ENCODE measurements at places on chromosomes 4 and X.

DNA sequence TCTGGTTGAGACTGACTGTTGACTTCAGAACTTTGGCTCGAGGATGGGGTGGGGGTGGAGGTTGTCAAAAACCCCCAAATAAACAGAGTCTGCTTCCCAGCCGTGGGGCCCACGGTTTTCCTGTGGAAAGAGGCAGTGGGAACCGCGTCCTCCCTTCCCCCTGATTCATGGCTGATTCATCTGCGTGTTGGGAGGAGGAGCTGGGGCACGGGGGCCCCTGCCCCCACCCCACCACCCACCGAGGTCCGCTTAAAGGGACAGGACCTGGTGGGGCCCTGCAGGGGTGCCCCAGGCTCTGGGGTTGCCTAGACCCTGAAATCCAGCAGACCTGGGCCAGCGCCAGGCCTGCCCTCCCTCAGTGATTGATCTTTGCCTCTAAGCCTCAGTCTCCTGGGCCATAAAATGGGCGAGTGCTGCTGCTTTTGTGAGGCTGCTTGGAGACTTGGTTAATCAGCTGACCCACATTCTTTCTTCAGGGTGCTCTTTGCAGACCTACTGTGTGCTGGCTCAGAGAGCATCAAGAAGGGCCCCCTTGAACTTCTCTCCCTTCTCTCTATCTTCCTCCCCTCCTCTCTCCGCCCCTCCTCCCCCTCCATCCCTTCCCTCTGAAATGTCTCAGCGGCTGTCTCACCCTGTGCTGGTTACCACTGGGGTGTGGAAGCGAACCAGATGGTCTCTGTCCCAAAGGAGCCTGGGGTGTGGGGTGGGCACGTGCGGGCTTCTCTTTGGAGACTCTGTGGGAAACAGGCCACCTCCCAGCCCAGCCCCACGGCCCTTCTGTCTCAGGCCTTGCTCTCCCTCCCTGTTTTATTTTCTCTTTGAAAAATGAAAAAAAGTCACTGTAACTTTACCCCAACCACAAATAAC is 9.1 kb downstream of the HTRA3 start:
- H3K27me3 ChIP-seq, result peaks cover 12% of the 10 kb centered on the region
- H3K36me3 ChIP-seq, result no peaks in the 10 kb centered on the region
- no peaks in the 10 kb centered on the region for H3K4me1 ChIP-seq
- H3K4me3 ChIP-seq, result no peak overlapping the region

DNA sequence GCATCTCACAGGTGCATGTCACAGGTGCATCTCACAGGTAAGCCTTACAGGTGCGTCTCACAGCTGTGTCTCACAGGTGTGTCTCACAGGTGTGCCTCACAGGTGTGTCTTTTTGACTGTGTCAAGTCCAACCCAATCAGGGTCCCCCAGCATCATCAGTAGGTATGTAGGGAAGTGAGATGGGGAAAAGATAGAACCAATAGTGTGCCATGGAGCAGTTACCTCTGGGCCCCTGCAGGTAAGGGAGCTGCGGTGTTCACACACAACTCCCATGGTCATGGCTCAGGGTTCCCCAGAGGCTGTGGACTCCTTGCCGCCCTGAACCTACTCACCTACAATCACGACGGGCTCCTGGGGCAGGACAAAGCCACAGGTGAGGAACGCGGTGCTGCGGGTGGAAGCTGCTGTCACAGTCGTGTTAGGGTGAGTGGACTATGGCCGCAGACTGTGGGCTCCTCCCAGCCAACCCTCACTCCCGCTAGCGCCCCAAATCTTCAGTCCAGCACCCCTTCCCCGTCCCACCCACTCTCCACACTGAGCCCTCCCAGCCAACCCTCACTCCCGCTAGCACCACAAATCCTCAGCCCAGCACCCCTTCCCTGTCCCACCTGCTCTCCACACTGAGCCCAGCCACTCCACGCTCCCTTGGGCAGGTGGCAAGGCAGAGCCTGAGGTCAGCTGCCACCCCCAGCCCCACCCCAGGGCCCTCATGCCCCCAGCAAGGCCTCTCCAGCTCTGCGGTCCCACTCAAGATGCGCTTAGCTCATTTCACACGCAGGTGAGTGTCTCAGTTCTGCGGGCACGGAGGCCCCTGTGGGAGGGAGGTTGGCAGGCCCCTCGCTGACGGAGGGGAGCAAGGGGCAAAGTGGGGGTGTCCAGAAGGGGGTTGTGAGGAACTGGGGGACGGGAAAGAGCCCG is 2.1 kb upstream of the PDE6B start:
- no peak overlapping the region for H3K27ac ChIP-seq
- no peaks in the 10 kb centered on the region for H3K36me3 ChIP-seq
- DNase-seq, result no peak
- H3K4me3 ChIP-seq, result no peak overlapping the region
- H3K27me3 ChIP-seq, result peaks cover 12% of the 10 kb centered on the region

GRCh38 chr4:18736551-18736950 is 715.0 kb upstream of the LCORL start:
- no peak overlapping the region for H3K27ac ChIP-seq
- no peak overlapping the region for H3K4me3 ChIP-seq
- H3K4me1 ChIP-seq, result no peaks in the 10 kb centered on the region
- H3K27me3 ChIP-seq, result no peaks in the 10 kb centered on the region

GRCh38 chr4:4819213-4819606 is 40.3 kb upstream of the MSX1 start:
- H3K36me3 ChIP-seq, result peaks cover 4% of the 10 kb centered on the region
- H3K27me3 ChIP-seq, result peaks cover 4% of the 10 kb centered on the region
- DNase-seq, result no peak
- no peaks in the 10 kb centered on the region for H3K4me1 ChIP-seq
- no peak overlapping the region for H3K27ac ChIP-seq

DNA sequence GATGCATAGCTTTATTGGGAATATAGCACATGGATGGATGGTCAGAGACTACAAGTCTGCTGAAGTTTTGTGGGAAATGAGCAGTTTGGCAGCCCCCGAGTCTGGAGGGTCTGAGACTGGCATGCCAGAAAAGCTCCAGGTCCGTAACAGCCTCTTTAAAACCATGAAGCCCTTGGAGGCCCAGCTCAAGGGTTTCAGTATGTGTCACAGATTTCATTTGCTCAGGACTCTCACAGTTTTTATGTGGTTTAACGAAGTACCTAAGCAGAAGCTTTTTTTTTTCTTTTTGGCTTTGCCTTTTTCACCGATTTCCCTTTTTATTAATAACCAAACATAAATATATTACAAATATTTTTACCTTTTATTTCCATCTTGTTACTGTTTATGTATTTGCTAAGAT is 30.6 kb upstream of the TMEM184C start:
- no peak for DNase-seq
- no peak overlapping the region for H3K27ac ChIP-seq
- no peaks in the 10 kb centered on the region for H3K27me3 ChIP-seq
- H3K4me1 ChIP-seq, result peaks cover 2% of the 10 kb centered on the region

DNA sequence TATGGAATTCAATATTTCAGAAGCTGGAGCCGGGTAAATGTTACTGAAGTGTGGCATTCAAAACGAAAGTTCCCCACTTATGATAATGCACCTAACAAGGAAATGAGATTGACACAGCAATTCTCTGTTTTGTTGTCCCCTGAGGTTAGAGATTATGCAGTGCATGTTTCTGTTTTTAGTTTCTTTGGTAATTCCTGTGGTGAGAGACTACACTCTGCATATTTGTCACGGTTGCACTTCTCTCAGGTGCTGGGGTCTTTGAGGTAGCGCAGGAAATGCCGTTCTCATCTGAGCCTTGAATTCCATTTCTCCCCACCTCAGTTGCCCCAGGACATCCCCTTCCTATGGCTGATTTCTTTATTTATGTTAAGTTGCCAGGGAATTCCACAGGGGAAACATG is 15.3 kb upstream of the BEND4 start:
- no peak overlapping the region for H3K4me3 ChIP-seq
- no peaks in the 10 kb centered on the region for H3K36me3 ChIP-seq
- H3K27me3 ChIP-seq, result peaks cover 3% of the 10 kb centered on the region
- no peaks in the 10 kb centered on the region for H3K4me1 ChIP-seq

GRCh38 chrX:119147486-119147885 is 19.9 kb upstream of the KIAA1210 start:
- DNase-seq, result no peak
- H3K4me1 ChIP-seq, result no peaks in the 10 kb centered on the region
- no peaks in the 10 kb centered on the region for H3K36me3 ChIP-seq
- H3K27me3 ChIP-seq, result peaks cover 2% of the 10 kb centered on the region
- no peak overlapping the region for H3K4me3 ChIP-seq

DNA sequence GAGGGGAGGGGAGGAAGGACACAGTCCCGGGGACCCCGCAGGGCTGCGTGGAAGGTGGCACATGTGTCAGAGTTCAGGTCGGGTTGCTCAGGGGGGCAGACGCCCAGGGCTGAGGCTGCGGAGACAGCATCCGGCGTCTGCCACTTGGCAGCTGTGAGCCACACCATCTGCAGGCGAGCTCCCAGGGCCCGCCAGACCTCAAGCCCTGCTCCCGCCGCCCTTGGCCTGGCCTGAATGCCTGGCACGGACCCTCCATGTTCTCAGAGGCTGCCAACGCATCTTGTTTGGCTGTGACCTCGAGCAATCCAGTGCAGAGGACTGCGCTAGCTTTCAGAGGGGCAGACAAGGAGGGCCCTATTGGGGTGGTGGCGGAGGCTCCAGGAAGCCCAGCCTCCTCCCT is 5.1 kb downstream of the BGN start:
- H3K27ac ChIP-seq, result no peak overlapping the region
- DNase-seq, result no peak
- no peaks in the 10 kb centered on the region for H3K36me3 ChIP-seq
- peaks cover 2% of the 10 kb centered on the region for H3K4me1 ChIP-seq
- H3K27me3 ChIP-seq, result no peaks in the 10 kb centered on the region

DNA sequence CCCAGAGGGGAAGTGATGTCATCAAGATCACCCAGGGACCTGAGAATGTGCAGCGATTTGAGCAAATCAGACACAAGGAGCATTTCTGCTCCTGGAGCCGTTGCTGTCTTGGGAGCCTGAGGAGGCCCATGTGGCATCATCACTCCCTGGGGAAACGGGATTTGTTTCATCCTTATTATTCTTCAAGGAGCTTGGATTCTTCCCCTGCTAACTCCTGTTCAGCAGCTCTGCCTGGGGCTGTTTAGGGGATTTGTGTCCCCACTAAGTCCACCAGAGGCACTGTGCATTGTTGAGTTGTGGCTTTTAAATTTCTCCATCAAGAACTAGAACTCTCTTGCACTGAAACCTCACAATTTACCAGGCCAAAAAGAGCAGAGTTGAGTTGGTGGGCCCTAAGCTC is 104.2 kb upstream of the MSX1 start:
- H3K4me3 ChIP-seq, result no peak overlapping the region
- no peak for DNase-seq
- H3K36me3 ChIP-seq, result no peaks in the 10 kb centered on the region
- H3K27ac ChIP-seq, result no peak overlapping the region
- H3K27me3 ChIP-seq, result no peaks in the 10 kb centered on the region

- H3K27me3 ChIP-seq, result no peaks in the 10 kb centered on the region
- no peaks in the 10 kb centered on the region for H3K36me3 ChIP-seq
- H3K27ac ChIP-seq, result no peak overlapping the region
- H3K4me3 ChIP-seq, result peak overlapping the region; percentile 42
- no peak for DNase-seq
These were observed 30.7 kb downstream of the SPARCL1 start for GRCh38 chr4:87498446-87498900.

- no peak for DNase-seq
- peaks cover 9% of the 10 kb centered on the region for H3K27me3 ChIP-seq
- no peaks in the 10 kb centered on the region for H3K36me3 ChIP-seq
- H3K4me1 ChIP-seq, result no peaks in the 10 kb centered on the region
- no peak overlapping the region for H3K4me3 ChIP-seq
- H3K27ac ChIP-seq, result no peak overlapping the region
These were observed 104.5 kb downstream of the DCLK2 start for GRCh38 chr4:150182794-150183193.

DNA sequence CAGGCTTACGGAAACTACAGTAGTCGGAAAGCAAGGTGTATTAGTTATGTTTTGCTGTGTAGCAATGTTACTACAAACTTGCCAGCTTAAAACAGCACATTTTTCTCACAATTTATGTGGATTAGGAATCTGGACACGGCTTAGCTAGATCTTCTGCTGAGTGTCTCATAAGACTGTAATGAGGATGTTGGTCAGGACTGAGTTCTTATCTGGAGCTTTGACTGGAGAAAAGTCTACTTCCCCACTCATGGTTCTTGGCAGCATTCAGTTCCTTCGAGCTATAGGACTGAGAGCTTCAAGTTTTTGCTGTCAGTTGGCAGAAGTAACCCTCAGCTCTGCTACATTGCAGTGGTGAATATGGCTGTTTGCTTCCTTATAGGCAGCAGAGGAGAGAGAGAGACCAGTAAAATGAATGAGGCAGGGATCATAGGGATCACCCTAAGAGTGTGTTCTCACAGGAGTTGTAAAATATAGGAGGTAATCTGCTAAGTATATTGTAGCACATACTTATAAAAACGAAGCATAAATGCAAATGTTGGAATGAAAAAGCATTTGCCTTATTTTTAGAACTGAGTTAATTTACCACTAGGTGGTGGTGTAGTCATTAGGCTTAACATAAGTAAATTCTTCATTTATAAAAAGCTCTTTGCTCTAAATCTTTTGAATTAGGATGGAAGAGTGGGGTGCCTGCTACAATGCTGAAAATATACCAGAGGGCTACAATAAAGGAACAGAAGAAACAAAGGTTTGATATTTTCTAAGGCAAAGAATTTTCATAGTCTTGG is 38.6 kb downstream of the ALG13 start:
- H3K27ac ChIP-seq, result no peak overlapping the region
- H3K36me3 ChIP-seq, result peaks cover 15% of the 10 kb centered on the region
- H3K27me3 ChIP-seq, result no peaks in the 10 kb centered on the region
- no peak for DNase-seq
- peaks cover 3% of the 10 kb centered on the region for H3K4me1 ChIP-seq

GRCh38 chrX:34879886-34880285 is 62.7 kb upstream of the FAM47B start:
- no peaks in the 10 kb centered on the region for H3K4me1 ChIP-seq
- no peaks in the 10 kb centered on the region for H3K36me3 ChIP-seq
- no peaks in the 10 kb centered on the region for H3K27me3 ChIP-seq
- no peak for DNase-seq

DNA sequence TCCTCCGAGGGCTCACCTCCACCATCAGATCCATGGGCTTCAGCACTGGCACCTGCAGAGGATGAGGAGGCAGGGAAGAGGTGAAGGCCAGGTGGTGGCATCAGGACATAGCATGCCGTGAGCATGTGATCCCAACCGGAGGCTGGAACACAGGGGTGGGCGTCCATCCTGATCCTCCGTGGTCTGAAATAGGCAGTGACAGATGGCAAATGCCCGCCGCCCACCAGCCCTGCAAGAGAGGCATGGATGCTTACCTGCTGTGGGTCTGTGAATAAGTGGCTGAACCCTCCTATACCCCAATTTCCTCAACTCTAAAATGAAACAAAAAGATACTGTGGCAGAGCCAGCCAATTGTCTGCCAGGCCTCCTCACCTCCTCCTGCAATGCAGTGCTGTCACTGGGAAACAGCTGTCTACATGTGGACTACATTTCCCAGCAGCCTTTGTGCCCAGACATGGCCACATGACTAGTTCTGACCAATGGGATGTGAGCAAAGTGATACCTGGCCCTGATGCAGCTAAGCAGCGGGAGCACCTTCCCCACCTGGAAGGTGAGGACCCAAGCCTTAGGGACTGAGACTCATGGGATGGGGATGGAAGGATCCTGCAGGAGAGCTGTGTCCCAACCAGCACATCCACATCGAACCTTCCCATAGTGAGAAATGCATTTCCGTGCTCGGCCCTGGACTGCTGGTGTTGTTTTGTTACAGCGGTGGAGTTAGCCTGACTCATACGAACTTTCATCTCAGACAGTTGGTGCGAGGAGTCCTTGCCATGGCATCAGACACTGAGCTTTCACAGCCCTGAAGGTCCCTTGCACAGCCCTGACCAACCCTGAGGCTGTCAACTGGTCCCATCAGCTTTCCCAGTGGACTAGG is 99.5 kb downstream of the PPP2R2C start:
- H3K36me3 ChIP-seq, result no peaks in the 10 kb centered on the region
- H3K27ac ChIP-seq, result no peak overlapping the region
- no peaks in the 10 kb centered on the region for H3K4me1 ChIP-seq
- H3K4me3 ChIP-seq, result no peak overlapping the region

All from naive thymus-derived CD8-positive, alpha-beta T cell (primary cell).